ENCODE measurements at places on chromosomes 3 and 15.

GRCh38 chr3:171841620-171842000 lies 1.5 kb upstream of the TMEM212 start:
- no peak for DNase-seq

DNA sequence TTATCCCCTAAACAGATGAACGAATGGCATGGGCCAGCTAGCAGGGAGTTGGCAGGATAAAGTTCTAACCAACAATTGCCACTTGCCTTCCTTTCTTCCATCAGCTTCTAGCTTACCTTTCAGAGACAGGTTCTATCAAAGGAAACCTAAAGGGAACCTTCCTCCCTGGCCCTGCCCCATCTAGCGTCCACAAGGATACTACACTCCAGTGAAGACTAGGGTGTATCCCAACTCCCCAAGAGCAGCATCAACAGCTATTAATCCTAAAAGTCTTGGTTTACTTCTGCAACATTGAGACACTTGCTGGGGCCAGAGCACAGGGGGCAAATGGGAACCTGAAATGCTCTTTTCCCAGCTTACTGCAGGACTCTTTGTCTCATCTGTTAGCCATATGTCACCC lies 37.0 kb upstream of the TMC3 start:
- no peak for DNase-seq

GRCh38 chr3:116230431-116231020 lies 214.8 kb downstream of the LSAMP start:
- no peak for DNase-seq

- no peak for DNase-seq
Measured at GRCh38 chr3:103923907-103924306, 1442.8 kb upstream of the ALCAM start.

- DNase-seq = no peak
Measured at GRCh38 chr15:78761891-78762385, 49.3 kb downstream of the ADAMTS7 start.

DNA sequence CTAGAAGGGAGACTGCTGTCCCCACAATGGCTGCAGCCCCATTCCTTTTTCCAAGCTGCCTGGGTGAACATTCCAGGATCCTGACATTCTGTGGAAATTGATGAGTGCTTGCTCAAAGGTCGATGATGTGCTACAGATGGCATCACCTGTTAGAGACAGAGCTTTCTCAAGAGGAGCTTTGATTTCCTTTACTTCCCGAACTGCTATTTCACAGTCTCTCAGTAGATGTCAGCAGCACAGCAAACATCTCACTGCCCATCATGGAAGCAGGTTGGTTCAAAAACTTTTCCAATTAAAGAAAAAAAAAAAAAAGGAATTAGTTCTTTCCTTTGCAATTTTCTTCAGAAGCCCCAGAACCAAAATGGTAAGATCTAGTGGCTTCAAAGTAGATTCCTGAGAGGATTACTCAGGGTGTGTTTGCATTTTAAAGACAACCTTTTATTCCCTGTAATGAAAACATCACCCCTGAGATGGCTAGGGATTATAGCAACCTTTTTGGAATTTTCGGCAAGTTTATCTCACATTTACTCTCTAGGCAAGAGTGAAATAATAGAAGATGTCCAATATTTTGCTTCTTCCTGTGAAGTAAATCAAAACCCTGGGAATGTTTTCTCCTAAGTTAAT lies 44.8 kb downstream of the POLR2M start:
- DNase-seq = no peak

DNA sequence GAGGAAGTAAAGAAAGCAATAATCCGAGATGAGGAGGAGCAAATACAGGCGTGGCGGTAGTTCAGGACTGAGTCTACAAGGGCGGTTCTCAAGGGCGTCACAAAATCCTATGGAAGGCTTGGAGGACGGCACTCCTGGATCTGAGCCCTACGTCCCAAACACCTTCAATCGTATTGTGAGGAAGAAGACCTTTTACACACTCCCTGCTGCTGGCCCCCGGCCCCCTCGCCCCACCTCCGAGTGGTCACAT lies 747 bp downstream of the PLD1 start:
- DNase-seq = no peak

DNA sequence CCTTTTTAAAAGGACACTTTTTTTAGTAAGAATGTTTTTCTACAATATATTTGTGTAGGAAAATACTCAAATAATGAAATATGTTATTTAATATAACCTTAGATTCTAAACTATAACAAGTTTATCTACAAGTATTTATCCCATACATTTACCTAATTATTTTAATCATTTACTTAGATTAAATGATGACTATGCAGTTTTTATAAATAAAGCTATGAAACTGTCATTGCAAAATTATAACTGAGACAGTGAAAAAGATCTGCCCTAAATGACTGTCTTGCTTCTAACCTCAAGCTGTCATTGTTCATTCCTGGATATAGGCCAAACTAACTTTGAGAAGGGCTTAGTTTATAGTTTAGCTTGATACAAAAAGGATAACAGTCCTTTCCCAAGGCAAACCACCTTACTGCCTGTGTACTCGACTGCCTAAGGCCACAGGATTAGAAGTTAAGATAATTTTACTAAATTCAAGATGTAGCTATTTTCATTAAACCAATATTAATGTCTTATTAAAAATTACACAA lies 84.1 kb downstream of the GLDN start:
- no peak for DNase-seq

GRCh38 chr3:14275962-14276909 lies 97.6 kb downstream of the LSM3 start:
- no peak for DNase-seq

DNA sequence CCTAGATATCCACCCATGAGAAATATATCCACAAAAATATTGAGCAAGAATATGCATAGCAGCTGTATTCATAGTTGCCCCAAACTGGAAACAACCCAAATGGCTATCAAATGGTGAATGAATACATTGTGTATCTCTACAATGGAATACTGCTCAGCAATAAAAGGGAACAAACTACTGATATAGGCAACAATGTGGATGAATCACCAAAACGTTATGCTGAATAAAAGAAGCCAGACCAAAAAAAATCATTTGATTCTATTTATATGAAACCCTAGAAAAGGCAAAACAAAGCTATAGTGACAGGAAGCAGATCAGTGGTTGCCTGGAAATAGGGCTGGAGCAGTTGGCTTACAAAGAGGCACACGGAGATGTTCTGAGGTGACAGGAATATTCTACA lies 15.5 kb upstream of the CMTM7 start:
- DNase-seq = no peak

DNA sequence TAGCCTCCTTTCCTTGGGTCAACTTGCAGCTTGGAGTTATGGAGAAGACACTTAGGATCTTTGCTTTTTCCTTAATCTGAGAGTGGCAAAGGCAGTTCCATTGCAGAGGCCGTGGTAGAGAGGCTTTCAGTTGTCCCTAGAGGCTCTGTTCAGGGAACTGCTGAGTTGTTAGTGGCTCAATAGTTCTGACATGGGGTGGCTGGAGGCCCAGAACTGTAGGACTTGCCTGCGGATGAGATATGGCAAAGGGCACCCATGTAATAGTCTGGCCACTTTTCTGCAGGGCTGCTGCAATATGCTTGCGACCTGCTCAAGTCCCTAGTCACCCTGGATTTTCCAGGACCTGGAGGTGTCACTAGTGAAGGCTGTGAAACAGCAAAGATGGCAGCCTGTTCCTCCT lies 99.9 kb downstream of the CLDN1 start:
- no peak for DNase-seq

DNA sequence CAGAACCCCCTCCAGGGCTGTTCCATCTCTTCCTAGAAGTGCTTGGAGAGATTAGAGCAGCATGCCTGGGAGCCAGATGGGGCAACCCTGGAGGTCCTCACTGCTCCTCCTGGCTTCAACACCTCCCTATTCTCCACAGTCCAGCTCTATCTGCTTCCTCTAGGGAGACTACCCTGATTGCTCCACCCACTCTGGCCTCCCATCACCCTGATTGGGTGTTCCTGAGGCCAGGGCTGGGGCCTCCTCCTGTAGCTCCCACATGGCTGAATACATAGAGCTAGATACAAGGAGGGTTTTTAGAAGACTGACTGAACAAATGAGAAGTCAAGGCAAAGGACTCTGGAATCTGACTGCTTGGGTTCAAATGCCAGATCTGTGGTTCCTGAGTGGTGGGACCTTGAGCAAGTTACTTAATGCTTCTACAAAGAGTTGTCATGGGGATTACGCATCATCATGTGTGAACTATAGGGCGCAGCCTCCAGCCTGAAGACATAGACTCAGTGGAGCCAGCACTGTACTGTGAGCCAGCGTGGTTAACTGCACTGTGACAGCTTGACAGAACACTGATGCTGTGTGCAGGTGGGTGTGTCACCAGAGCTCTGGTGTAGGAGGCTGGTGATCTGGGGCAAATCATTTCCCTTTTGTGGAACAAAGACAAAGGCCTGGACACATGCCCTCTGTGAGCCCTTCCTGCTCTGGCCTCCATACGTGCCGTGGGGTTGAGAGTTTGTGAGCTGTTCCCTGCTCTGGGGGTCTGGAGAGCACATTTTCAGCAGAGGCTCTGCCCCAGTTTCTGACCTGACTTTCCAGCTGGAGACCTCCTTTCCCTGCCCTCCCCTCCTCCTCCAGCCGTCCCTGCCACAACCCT lies 74.8 kb downstream of the SCN5A start:
- no peak for DNase-seq

- DNase-seq = no peak
Measured at GRCh38 chr15:58588096-58588495, 156.3 kb downstream of the LIPC start.

GRCh38 chr15:46039703-46040102 lies 404.9 kb downstream of the SQOR start:
- DNase-seq = no peak

GRCh38 chr15:29348336-29348914 lies 78.8 kb upstream of the NSMCE3 start:
- peak; percentile 31 for DNase-seq

- no peak for DNase-seq
Measured at GRCh38 chr3:117572786-117573185, 863.2 kb downstream of the TUSC7 start.

- no peak for DNase-seq
Measured at GRCh38 chr3:150666167-150666566, 37.6 kb downstream of the ERICH6 start.

GRCh38 chr3:172629470-172629869 lies 81.4 kb downstream of the NCEH1 start:
- no peak for DNase-seq

DNA sequence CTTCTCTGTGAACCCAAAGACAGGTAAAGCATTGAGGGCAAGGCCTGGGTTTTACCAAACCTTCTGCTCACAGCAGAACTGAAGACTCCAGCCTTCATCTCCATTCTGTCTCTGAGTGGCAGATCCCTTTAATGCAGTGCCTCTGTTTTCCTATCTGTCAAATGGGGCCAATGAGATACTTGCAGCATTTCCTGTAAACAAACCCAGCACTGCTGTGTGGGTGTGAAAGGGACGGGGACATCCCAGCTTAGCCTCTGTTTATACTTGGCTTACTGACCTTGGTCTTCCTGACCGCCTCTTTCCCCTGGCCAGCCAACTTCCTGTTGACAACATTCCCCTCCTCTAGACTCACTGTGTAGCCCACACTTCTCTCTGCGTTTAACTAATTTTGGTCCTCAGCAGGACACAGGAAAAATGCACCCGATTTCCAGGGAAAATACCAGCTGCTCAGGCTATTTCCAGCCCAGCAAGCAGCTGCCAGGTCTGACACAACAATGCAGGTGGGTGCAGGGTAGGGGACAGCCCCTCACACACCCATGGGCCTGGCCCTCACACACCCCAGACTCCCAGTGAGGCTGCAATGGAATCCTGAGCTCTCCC lies 105.9 kb upstream of the HERC1 start:
- DNase-seq = no peak

- no peak for DNase-seq
Measured at GRCh38 chr15:81887912-81888311, 157.9 kb downstream of the MEX3B start.

- DNase-seq = peak; percentile 87
Measured at GRCh38 chr3:190073264-190074008, 47.3 kb downstream of the P3H2 start.

DNA sequence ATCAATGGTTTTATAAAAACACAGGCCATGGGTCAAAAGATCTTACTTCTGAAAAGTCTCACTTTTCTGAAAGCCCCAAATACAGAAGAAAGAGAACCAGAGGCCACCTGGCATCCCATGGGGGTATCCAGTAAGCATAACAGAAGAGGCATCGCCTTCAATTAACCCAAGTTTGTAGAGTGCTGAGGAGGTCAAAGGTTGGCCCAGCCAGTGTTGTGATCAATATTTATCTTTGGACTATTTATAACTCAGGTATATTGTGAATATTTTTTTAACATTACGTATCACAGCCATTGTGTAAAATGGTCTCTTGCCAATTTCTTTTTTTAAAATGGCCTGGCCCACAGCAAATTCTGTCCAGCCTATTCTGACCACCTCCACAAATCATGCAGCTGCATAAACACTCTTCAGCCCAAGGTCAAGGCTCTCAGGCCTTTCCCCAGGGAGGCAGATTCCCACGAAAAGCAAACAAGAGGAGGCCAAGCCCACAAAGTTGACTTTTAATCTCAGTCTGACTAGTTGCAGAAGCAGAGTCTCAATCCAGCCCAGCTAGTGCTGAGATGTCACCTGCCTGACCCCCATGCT lies 26.2 kb upstream of the SPTBN5 start:
- DNase-seq = no peak
